Stimulated activated CD4-positive, alpha-beta T cell treated with anti-CD3 and anti-CD28 coated beads, TNF-alpha, amount 100 ng/mL, for 4 hours (primary cell): ENCODE measurements at places on chromosomes 11 and 22.

GRCh38 chr11:122319691-122320620 is 203.9 kb upstream of the BLID start:
- DNase-seq, result no peak

DNA sequence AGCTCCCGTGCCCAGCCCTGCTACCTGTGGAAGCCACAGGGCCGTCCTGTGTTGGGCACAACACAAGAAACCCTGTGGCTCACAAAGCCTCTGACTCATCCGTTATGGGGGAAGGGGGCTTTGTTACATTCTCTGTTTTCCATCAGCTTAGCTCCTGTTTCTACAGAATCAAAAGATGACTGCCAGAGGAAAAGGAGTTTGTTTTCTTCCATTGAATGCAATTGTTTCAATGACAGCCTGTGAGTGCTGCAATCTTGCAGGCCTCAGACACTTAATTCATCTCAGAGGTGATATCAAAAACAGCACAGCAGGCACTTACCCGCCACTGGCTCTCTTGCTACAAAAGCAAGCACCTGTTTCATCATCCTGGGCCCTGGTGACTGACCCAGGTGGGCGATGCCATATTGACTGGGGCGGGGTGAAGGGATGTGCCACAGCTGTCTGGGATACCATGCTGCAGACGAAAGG is 194.3 kb downstream of the OPCML start:
- DNase-seq, result no peak

- no peak for DNase-seq
Observed at GRCh38 chr11:1125803-1126202, 31.9 kb upstream of the MUC5AC start.

DNA sequence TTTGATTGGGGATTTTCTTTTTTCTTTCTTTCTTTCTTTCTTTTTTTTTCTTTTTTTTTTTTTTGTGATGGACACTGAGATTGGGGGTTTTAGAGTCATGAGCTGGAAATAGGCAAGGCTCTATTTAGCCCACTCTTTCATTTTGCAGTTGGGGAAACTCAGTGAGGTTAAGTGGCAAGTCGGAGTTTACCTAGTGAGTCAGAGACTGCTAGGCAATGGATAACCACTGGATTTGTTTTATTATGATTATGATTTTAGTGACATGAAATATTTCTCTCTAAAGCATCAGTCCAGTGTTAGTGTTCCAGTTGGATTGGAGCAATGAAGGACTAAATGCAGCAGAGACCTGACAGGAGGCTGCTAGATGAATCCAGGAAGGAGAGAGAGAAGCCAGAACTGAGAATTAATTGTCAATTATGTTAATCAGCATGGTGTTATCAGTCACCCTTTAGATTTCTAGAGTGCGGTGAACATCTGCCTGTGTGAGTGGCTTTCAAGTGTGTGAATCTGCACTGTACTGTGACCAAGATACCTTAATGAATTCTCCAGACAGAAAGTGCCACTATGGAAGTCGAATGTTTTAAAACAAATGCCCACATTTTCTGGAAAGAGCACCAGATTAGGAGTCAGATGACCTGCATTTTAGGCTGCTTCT is 10.9 kb downstream of the BMAL1 start:
- DNase-seq, result no peak

GRCh38 chr22:45656577-45656976 is 15.1 kb upstream of the ATXN10 start:
- no peak for DNase-seq

DNA sequence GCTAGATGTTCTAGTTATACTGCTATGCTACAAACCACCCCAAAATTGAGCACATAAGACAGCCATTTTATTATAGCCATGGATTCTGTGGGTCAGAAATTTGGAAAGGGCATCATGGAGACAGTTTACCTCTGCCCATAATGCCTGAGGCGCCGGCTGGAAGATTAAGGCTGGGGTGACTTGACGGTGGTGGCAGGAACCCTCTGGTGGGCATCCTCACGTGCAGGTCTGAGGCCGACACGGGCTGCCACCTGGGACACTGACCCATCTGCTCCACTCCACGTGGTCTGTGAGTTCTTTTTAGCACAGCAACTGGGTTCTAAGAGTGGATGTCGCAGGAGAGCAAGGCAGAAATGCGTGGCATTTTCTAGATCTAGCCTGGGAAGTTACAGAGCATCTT is 40.0 kb upstream of the PRDM11 start:
- no peak for DNase-seq

GRCh38 chr11:112548641-112549040 is 288.0 kb upstream of the PLET1 start:
- DNase-seq, result no peak

- DNase-seq, result no peak
Observed at GRCh38 chr11:114556135-114556534, 3.5 kb downstream of the NXPE1 start.

DNA sequence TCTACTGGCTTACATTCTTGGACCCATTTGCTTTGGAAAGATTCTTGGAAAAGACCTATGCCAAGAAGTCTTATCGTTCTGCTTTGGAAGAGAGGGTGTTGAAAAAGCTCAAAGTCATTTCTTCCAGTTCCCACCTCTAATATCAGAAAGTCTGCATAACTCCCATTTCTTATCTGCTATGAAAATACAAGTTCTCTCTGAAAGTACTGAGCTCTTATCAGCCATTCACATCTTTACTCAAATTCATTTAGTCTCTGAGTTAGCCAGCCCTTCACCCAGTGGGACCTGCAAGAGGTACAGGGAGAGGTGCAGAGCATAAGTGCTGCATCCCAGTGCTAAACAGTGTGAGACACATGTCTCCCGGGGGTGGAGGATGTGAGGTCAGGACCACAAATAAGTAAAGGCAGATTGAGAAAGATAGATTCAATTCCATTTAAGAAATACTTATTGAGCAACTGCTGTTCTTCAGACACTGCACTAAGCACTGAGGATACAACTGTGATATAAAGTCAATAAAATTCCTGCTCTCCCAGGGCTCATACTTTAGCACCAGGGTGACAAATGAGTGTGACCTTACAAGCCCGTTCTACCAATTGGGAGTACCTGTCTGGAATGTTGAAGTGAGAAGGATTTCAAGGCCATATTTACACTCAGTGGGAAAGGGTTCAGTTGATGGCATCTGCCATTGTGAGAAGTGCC is 76.7 kb downstream of the PISD start:
- no peak for DNase-seq

DNA sequence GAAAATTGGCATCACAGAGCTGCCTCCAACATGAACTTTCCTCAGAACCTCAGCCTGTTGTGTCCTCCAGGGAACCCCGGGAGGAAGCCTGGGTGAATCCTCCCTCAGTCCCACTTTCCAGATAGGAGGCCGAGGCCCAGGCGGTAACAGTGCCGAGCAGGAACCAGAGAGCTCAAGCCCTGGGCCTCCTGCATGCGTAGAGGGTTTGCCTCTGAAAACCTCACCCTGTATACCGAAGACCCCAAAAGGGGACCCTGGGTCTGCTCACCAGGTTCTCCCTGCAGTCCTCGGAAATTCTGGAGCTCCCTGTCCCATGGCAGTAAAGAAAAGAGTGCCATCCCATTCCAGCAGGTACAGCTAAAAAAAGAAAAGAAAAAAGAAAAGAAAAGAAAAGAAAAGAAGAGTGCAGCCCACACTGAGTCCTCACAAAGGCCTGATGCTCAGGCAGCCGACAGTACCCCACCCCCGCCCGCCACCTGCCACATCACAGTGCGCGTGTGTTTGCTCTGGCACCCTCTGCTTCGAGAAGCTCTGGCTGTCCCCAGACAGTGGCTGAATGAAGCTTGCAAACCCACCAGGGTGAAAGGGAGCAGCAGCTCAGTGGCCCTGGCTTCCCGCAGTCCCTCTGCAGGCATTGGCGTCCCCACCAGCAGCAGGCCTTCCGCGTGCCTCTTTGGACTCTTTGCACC is 28.4 kb upstream of the FADD start:
- DNase-seq, result no peak

DNA sequence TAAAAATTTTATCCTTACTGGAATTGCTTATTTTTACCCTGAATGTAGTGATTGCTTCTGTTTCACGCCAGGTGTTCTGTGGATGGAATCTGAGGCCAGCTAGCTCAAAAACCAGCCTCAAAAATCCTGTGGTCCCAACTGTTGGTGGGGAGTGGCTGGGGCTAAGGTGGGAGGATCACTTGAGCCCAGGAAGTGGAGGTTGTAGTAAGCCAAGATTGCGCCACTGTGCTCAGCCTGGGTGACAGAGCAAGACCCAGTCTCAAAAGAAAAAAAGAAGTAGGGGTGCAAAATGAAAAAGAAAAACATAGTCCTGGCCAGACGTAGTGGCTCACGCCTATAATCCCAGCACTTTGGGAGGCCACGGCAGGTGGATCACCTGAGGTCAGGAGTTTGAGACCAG is 27.0 kb upstream of the SLC5A1 start:
- no peak for DNase-seq

DNA sequence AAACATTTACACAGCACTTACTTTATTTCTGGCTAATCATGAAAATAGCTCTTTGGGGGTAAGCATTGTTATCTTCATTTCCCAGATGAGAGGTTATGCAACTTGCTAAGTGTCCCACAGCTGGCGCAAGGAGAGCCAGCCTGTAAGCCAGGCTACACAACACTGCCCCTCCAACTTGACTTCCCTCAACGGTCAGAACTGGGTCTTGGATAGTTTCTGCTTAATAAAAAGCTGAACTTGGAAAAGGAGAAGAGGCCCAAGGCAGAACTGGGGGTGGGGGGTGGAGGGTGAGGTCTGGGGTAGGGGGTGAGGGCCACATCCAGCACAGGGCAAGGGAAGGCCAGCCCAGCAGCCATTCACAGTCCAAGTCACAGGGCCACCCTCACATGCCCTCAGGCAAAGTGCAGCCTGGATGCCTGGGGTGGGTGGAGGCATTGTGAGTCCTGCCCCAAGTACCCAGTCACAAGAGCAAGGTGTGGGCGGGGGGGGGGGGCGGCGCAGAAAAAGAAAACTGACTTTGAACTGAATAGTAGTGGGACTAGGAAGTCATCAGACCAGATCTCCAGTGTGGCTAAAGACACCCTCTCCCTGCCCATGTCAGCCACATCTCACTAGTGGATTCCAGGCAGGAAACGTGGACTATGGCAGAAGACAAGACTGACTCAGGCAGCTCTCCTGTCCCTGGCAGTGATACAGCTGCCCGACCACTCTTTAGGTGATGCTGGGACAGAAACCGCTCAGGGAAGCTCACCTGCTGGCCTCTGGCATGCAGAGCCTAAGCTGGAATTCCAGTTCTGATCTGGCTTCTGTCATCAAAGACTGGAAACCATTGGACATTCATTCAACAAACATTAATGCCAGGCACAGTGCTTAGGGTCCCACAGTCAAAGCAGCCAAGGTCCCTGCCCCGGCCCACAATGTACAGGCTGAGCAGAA is 52.4 kb downstream of the PACSIN2 start:
- no peak for DNase-seq

GRCh38 chr22:46660604-46661201 is 40.5 kb downstream of the GRAMD4 start:
- no peak for DNase-seq

GRCh38 chr11:97617031-97617430 is 1227.2 kb downstream of the JRKL start:
- DNase-seq, result no peak

- no peak for DNase-seq
Observed at GRCh38 chr11:131855320-131855719, 484.9 kb downstream of the NTM start.

DNA sequence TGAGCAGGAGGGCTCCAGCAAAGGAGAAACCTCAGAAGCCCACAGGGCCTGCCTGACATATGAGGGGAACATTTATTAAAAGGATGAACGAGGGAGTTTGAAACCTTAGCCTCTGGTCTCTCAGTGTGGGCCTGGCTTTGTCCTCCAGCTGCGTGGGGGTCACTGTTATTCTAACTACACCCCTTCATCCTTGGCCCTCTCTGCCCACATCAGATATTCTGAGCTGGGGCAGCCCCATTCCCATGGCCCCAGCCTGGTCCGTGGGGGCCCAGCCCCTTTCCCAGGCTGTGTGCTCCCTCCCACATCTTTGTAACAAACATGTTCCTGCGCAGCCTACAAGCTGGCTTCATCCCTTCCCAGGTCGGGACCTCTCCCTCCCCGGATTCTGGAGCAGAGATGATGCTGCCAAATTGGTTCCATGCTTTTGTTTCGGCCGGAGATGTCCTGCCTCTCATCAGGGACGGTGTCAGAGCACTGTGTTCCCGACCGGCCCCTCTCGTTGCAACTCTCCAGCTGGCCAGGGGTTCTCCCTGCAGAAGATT is 4.0 kb downstream of the FXYD6 start:
- DNase-seq, result no peak

DNA sequence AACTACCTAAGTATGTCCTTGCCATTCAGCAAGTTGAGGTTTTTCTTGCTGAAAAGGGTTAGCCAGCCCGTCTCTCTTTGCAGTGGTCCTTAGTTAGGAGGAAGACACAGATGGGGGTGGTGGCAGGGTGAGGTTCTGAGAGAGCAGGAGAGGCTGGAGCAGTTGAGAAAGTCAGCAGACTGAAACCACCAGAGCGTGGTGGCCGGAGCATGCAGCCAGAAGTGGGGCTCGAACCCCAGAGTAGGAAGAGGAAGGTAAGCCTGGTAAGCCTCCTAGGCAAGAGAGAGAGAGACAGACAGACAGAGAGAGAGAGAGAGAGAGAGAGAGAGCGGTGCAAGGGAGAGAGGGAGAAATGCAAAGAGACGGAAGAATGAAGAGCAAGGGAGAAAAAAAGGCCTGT is 9.2 kb upstream of the SCN4B start:
- no peak for DNase-seq

DNA sequence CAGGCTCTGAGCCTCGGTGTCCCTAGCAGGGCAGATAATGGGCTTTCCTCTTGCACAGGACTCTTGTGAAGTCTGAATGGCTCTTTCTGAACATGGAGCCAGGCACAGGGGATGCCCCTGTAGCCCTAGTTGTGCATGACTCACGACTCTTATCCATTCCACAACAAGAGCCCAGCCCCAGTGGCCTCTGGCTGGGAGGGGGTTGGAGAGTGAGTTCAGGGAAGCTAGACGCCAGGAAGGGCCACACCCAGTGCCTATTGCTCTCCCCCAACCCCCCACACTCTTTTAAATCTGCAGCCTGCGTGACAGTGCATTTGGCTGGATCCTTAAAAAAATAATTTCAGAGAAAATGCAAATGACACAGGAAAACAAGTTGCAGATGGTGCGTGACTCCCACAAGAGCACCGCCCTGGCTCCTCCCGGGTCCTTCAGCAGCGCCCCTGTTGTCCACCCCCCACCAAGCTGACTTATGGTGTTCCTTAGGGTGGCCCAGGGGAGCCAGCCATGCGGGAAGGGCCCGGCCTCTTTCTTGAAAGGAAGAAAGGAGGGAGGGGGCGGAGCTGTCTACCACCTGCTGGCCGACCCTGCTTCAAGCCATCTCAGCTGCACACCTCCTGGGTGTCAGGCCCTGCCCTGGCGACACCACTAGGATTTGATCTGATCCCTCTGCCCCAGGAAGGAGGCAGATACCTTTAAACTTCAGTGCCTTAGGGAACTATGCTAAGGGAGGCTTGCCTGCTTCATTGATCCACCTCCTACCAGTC is 74.7 kb downstream of the MN1 start:
- DNase-seq, result no peak

- no peak for DNase-seq
Observed at GRCh38 chr22:21861851-21862250, 5.6 kb downstream of the MAPK1 start.
